ENCODE measurements at places on chromosomes 1 and 21.

GRCh38 chr1:62924983-62925790 lies 141.3 kb downstream of the ATG4C start:
- DNase-seq = no peak

DNA sequence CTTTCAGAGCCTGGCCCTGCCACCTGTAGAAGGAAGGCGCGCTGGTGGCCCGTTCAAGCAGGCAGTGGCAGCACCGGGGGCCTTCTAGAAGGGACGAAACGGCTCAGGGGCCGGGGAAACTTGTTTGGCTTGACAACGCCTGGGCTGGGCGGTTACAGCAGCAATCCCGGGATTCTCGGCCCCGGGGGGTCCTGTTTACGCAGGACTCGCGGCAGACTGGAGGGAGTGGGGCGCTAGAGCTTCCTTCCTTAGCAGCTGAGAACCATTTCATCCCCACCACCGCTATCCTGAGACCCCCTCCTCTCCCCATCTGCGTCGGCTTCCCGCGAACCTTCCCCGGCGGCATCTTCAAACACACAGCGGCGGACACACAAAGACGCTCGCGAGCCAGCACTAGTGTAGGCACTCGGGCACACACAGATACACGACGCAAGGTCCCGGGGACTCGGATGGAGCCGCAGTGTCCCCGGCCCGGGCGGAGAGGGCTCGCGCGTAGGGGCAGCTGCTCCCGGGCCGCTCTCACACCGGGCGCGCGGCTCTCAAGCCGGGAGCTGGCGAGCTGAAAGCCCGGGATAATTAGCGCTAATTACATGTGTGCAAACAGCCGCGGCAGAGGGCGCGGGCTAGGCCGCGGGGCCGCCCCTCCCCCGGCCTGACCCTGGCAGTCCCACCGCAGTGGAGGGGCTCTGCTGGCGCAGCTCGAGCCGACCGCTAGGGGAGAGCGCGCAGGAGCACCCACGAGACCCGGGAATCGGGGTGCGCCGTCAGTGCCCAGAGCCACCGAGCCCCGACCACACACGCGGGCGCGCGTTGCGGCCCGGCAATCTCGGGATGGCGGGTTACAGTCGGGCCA lies 271.4 kb downstream of the FOXD2 start:
- no peak for DNase-seq

DNA sequence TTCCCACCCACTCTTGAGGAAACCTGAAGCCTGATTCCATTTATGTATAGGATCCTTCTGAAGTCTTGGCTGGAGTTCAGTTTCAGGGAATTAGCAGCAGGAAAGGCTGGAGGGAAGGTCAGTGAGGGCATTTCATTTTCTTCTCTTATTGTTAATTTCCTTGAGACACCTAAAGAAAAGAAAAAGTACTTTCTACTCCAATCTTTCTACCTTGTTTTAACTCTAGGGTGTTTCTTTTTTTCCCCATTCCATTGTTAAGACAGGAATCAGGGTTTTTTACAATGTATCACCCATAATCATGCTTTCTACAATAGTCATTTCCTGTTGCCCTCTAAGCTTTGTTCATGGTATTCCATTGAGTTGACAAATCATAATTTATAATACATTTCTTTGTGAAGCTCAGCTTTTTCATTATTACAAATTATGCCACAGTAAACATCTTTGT lies 27.4 kb downstream of the SNRPE start:
- DNase-seq = no peak

DNA sequence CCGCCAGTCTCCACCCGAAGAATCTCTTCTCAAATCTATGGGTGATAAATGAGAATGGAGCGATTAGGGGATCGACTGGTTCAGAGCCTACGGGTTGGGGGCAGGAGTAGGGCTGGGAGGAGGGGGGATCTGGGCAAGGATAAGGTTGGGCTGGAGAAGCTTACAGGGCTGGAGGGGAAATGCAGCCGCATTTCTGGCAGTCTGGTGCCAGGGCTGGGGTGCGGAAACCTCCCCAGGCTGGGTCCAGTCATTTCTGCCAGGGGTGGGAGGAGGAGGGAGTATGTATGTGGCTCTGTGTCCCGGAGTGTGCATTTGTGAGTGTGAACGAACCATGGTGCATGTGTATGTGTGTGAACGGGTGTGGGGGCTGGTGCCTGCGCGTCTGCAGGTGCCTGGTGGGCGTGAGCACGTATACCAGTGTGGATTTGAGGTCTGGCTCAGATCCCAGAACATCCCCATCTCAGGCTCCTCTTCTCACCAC lies 10.2 kb downstream of the C1orf216 start:
- DNase-seq = no peak

- DNase-seq = no peak
Observed at GRCh38 chr1:2165646-2166045, 28.9 kb downstream of the FAAP20 start.

DNA sequence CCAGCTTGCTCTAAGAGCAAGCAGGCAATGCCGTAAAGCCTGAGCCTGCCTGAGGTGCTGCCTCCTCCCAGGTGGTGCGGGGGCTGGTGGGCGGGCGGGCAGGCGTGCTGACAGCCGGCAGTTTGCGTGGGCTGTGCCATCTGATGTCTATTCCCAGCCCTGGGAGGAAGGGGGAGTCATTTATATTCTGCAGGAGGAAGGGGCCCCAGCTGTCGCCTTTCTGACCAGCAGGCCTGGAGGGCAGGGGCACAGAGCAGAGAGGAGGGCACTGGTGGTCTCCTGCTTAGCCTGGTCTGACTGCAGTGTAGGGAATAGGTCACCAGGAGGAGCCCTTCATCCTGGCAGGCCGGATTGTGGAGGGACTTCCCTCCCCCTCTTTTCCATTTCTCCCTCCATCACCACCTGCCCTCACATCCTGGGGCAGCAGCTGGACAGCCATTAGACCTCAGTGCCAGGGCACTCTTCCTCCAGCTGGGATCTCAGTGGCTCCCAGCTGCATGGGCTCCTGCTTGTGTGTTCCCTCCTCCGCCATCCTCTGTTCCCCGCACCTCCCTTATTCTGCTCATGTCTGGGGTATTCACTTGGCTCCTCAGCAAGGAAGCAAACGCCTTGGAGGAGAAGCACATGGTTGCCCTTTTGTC lies 4.4 kb downstream of the CYB561D1 start:
- DNase-seq = no peak

GRCh38 chr1:3357526-3358297 lies 96.8 kb upstream of the ARHGEF16 start:
- no peak for DNase-seq

GRCh38 chr1:19559641-19560040 lies 74.3 kb upstream of the CAPZB start:
- DNase-seq = no peak

DNA sequence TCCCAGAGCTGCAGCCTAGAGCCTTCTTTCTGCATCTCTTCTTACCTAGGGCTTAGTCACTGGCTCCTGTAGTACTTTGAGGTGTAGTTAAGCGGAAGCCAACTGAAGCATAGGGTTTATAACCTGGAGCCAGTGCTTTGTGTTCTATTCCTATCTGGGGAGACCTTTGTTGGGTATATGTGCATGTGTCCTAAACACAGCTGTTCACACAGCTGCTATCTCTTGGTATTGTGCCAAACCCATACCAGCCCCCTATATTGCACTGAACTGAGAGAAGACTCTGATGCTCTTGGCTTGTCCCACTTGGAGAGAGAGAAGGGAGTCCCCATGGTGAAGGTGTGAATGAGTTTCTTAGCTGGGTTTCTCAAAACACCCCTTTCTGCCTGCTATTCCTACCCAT lies 17.2 kb upstream of the NFASC start:
- DNase-seq = no peak

DNA sequence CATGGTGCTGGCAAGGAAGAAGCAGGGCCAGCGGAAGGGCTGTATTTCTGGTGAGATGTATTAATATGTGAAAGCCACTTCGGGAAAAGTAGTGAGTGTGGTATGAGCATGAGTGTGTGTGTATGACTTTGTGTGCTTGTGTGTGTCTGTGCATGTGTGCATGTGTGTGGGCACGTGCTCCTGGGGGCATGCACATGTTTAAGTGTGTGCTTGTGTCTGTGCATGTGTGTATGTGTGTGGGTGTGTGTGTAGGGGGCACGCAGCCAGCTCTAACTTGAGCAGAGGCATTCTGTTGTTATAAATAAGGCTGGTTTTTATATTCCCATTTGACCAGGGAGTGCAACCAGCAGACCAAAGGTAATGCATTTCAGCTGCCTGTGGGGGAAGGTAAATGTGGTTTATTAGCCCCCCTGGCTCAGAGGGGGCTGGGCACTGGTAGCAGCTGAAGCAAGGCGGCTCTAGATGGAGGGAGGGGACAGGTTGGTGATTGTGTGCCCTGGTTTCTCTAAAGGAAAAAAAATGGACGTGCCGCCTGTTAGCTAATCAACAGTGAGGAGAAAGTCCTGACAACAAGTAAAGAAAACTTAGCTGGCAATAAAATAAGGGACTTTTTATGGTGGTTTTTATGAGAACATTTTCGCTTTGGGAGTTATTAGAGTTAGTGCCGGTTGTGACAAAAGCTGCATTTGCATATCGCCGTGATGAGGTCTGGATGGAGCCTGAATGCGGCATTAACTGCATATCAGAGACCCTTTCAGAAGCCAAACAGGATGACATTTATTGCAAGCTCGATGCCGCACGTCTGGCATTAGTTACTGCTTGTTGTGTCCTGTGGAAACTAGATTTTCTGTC lies 180.1 kb downstream of the CAMTA1 start:
- DNase-seq = no peak

- DNase-seq = no peak
Observed at GRCh38 chr1:5658340-5659316, 333.6 kb downstream of the NPHP4 start.

DNA sequence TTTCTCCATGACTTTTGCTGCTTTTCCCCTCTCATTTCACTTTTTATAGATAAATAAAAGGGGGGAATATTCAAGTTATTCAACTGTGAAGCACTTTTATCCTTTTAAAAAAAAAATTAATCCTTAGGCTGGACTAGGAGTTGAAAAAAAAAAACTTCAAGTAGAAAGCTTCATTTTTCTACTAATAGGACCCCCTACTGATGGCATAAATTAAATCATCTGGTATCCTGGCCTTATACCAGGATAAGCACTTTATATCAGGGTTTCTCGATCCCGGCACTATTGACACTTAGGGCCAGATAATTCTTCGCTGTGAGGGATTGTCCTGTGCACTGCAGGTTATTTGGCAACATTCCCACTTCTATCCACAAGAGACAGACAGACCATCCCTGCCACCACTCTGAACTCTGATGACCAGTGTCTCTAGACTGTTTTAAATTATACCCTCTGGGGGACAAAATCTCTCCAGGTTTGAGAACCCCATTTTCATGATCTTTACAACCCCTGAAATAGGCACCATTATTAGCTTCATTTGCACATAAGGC lies 17.6 kb downstream of the USP33 start:
- no peak for DNase-seq

Data from stimulated activated CD4-positive, alpha-beta T cell treated with anti-CD3 and anti-CD28 coated beads, Interleukin-1b, Interleukin-23, amount 100 ng/mL, for 1 hour (primary cell).